ENCODE measurements at places on chromosomes 3 and 15.

DNA sequence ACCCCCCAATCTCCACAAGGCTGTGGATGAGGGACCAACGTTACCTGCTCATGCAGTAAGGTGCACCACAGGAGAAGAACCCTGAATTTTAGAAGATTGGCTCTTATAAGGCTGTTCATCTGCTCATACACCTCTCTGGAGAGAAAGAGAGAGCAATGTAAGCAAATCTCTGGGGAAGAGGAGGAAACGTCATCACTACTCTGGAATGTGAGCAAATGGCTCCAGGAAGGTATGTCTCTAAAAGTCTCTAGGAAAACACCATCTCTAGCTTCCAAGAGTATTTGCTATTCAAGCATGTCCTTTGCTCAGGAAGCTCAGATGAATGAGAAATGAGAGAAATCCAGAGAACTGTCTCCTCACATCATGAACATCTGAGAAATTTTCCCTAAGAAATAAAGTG lies 235.4 kb downstream of the TBL1XR1 start:
- no peak for DNase-seq

DNA sequence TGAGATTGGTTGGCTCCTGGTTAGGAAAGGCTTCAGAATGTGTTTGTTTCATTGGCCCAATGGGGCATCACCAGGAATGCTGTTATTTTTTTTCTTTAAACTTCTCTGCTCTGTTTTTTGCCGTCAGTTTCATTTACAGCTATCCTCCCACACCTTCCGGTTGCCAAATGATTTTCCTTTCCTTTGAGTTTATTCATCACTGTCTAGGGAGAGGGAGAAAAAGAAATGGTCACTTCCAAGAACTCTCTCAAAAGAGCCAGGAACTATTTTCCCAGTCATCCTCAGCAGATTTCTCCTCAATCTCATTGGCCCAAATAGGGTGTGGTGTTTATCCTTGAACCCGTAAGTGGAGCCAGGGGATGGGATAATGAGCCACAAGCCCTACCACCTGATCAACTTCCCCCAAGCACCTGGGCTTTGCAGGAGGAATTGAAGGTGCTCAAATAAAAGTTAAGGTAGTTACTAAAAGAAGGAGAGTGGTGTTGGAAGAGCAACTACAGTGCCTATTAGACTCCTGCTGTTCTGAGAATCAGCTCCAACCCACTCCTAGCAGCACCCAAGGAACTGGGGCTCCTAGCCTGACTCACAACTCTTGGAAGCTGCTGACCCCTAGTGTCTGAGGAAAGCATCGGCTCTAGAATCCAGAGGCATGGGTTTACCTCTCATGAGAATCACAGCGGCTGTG lies 183.8 kb upstream of the IL12A start:
- peak; percentile 62 for DNase-seq

GRCh38 chr3:123311201-123311600 lies 109.5 kb downstream of the SEC22A start:
- DNase-seq: no peak

- peak; percentile 39 for DNase-seq
These were observed 29.2 kb downstream of the MYLK start for GRCh38 chr3:123854905-123855304.

DNA sequence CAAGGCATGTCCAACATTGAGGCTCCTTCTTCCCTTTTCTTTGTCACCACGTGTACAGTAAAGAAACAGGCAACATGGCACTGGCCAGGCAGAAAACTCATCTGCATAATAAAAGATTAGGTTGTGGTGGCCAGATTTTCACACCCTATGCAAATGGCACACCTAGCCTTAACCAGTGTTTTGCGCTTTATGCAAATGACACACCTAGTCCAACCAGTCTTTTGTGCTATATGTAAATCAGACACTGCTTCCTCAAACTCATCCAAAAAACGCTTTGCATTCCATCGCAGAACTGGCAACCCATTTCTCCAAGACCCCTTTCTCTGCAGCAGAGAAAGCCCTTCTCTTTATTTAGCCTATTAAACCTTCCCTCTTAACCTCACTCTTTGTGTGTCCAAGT lies 109.1 kb downstream of the ZNF385D start:
- DNase-seq: no peak

DNA sequence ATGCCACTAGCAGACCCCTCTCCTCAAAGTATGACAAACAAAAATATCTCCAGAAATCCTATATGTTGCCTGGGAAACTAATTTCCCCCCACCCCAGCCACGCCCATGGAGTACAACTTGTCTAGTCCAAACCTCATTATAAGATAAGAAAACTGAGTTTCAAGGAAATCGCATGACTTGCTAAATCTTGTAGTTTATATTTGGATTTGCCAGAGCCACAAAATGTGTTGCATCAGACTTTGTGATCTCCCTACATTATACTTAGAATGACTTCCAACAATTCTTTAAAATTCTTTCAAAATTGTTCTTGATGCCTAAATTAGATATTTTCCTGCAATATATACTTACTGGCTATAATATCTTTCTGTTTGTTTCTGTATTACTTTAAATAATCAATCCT lies 1034.4 kb downstream of the IGSF11 start:
- no peak for DNase-seq

DNA sequence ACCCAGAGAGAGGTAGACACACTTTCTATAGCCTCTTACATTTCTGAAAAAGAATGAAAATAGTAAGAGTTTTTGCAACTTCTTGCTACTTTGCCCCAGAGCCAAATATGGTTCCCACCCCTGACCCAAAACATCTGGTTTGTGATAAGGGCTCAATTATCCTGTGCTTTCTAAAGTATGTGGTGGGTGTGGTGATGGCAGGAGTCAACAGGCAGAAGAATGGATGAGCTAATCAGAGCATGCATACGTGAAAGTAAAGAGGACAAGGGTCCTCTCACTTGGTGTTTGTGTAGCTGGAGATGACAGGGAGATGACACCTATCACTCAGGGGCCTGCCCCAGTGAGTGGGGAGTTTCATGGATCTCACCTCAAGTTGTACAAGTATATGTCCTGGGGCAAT lies 19.1 kb downstream of the KBTBD8 start:
- no peak for DNase-seq

GRCh38 chr15:64782751-64783150 lies 7.4 kb upstream of the RBPMS2 start:
- no peak for DNase-seq

DNA sequence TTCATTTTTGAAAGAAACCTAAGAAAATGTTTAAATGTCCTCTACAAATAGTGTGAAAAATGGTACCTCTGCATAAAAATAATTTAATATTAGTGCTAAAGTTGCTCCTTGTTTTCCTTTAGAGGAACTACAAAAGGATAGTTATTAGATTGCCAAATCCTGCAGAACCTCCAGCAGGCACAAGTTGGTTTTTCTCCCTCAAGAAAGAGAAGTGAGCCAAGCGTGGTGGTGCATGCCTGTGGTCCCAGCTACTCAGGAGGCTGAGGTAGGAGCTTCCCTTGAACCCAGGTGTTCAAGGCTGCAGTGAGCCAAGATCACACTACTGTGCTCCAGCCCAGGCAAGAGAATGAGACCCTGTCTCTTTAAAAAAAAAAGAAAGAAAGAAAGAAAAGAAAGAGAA lies 85.1 kb upstream of the TSEN2 start:
- DNase-seq: no peak

- no peak for DNase-seq
These were observed 128.7 kb upstream of the WNT5A start for GRCh38 chr3:55615694-55616295.

DNA sequence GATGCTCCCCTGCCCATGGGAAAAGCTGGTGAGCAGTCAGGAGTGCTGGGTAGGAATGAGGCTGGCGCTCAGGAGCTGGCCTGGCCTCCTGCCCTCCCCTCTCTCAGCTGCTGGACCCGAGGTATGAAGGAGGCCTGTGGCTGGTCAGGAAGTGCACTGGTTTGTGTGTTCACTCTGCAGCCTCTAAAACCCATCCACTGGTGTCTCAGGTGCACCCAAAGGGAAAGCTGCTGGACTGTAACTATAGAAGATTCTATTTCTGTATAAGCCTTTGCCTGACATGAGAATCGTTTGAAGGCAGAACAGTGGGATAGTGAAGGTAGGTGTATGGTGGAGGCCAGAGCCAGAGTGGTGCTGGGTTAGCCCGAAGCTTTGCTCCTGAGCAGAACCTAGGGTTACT lies 5.7 kb upstream of the CPNE9 start:
- no peak for DNase-seq

DNA sequence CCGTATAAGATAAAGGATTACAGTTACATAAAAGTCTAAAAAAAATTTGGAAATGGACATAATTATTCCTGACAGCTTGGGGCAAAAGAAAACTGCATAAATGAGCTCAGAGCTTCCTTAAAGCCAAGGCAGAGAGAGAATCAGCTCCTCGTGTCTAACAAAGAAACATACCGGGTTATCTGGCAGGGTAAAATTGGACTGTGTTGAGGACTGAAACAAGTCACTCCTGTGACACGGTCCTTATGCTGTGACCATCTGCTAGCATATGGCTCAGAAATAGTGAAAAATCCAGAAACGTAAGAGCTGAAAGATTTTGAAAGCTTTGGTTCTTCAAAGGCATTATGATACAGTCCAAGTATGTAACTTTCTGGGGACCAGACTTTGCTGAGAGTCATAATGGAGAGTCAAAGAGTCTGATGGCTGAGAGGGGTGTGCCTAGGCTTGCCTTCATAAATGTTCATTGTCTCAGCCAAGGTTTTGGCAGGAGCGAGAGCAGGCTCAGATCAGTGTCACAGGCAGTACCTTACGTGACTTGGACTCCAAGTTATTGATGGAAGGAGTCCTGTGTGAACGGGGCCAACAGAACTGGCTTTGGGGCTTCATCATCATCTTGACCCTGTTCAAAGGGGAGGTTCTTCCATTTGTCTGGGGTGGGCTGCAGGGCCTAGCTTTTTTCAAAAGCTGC lies 12.5 kb downstream of the MAP6D1 start:
- no peak for DNase-seq

DNA sequence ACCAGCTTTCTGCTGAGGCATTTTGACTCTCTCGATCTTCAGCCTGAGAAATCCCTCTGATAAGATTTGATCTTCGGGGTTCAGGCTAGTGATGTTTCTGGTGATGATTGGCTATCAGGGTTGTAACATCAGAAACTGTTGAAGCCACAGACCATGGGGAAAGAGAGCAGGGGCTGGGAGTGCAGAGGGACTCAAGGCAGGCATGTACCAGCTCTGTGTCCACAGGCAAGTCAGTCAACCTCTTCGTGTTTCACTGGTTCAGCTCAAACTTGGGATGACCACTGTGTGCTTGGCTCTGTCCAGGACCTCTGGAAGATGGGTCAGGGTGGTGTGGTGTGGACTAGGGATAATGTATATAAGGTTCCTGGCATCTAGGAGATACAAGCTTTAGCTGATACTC lies 116.5 kb downstream of the EEFSEC start:
- DNase-seq: no peak

- DNase-seq: peak; percentile 47
These were observed 96.2 kb upstream of the TRPM1 start for GRCh38 chr15:31197497-31198414.

DNA sequence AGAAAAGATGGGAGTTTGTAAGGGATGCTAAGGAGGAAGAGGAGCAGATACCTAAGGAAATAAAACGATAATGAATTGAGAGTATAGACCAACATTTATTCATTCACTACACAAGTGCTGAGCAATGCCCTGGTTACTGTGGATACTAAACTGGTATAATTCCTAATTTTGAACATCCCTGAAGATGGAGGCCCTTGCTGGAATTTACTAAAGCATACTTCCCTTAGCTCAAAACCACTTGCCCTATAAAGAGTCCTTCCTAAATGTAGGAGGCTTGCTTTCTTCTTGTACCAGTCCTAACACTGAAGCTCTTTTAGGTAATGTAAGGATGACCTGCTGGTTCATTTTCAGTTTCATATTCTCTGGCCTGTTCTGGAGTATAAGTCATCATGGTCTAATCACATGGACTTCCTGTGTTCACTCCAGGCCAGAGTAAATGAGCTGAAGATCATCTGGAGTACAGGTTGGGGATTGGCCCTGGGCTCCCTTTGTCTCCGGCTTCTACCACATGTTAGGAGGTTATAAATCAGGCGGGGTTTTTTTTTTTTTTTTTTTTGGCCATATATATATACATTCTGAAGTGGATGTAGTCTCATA lies 40.1 kb upstream of the MTMR10 start:
- DNase-seq: no peak

DNA sequence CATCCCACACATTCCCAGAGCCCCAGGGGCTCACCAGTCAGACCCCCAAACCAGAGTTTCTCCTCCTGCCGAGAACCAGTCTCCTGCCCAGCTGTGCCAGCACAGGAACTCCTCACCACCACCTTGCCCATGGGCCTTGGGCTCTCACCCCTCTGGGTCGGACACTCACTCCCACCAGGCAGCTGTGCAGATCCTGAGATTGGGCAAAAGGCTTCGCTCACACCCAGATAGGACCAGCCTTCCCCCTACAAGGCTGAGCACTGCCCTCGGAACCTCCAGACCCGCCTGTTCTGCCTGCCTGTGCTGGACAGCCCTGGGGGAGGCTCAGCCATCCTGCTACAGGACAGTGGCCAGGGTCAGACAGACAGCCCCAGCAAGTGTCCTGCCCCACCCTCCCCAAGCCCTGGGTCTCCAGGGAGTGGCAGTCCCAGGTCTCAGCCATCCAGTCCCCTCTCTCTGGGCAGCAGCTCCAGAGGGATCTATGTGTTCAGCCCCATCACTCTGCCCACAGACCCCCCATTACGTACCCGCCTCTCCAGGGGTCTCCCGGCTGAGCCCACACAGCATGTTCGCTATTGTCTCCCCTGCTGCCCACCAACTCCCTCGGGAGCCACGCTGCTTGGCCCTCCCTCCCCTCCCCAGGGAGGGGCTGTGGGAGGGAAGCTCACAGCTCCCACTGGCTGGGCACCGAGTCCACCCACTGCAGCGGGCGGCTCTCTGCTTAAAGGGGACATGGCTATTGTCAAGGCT lies at the start of gene GRIP2:
TSS of gene GRIP2 (minus strand) at position 601 of the 750 bp plus-strand sequence. CDS start at position 567, 34 bp downstream.
- DNase-seq: no peak
